Hematopoietic multipotent progenitor cell (in vitro differentiated cells): ENCODE measurements at places on chromosomes 6 and 20.

DNA sequence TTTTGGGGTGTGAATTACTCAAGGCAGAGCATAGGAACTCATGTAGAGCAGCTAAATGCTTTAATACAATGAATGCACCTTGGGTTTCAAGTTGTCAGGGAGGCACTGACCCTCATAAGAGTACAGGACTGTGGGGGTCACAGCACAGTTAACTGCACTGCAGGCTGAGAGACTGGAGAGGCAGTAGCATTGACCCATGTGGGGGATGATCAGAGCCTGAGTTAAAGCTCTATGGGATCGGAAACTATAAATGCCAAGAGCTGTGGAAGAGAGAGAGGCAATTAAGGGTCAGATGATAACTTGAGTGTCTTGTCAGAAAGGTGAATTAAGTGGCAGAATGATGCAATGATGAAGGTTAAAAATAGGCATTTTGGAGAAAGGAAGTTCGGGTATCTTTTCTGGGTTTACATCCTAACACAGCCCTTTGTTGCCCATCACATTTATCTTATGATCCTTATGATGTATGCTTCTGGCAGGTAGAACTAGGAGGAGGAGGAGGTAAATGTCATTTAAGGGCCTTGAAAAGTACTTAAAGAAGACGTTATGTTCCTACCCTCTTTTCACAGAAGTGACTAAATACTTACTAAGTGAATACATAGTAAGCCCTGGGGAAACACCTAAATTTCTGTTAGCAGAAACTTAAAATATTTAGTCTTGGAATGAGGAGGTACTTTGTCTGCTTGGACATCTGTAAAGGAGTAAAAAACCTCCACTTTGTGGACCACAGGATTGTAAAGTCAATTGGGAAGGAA, 24.2 kb downstream of the LRRC1 start:
- no peak for DNase-seq

DNA sequence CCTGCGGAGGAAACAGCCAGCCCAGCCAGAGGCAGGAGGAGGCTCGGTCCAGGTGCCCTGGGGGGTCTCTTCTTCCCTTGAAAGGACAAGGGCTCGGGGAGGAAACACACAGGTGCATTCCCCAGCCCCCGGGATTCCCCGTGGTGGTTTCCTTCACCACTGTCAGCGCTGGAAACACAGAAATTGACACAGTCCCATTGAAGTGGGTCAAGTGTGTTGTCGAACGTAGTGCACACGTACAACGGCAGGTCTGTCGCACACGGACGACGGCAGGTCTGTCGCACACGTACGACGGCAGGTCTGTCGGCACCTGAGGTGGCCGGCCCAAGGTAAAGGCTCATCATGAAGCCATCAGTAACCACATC, 80.9 kb downstream of the DLL1 start:
- DNase-seq: no peak

- DNase-seq: no peak
These were observed 179.4 kb downstream of the FOXC1 start for GRCh38 chr6:1789092-1789491.

GRCh38 chr20:41052742-41053419, 24.3 kb downstream of the TOP1 start:
- no peak for DNase-seq

DNA sequence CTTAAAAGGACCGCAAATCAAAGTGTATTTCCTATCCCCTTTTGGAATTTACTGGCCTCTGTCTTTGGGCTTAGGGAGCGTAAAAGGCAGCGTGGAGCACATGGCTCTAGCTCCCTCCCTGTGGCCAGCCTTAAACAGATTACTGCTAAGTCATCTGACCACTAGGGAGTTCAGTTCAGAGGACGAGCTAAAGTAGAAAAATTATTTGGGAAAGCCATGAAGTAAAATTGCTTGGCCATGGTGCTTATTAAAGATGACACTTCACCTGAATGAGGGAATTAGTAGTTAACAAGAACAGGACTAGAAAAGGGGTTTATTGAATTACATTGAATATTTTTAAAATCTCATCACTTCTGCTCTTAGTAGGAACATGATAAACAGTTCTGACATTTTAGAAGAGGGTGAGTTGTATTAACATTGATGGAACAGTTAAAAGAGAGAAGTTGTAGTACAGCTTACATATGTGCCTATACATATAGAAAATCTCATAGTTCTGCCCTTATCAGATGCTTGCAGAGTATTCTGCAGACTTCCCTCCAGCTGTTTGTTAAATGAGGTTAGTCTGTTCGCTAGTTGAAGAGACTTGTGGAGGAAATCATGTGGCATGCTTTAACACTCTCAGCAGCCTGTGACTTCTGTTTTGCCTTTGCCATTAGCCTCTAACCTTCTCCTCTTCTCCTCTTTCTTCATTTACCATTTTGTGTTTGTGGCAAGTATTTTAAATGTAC, 31.2 kb upstream of the MAPK13 start:
- DNase-seq: peak; percentile 93
